ENCODE measurements at places on chromosomes 11 and 22.

DNA sequence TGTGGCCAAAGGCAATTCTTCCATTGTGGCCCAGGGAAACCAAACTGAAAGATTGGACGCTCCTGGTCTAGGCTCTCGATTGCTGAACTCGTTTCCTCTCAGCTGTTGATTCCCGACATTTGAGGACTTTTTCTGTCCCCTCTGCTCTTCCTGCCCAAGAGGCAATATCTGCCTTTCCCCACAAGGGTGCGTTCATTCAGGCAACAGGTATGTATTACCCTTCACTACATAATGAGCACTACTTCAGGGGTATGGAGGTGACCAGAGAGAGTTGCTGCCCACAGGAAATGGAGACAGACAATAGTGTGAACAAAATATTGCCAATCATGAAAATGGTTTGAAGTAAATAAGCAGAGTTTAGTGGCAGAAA, 8.2 kb downstream of the PTH start:
- DNase-seq, result no peak

GRCh38 chr22:37633625-37634416, 5.6 kb upstream of the SH3BP1 start:
- DNase-seq, result peak; percentile 92

- no peak for DNase-seq
These were observed 2.6 kb downstream of the NELL1 start for GRCh38 chr11:20671856-20672546.

- no peak for DNase-seq
These were observed 45.5 kb downstream of the AP2A2 start for GRCh38 chr11:971092-971690.

- peak; percentile 98 for DNase-seq
These were observed at the start of gene SIK3 for GRCh38 chr11:117098269-117099232. Gene SIK3, minus strand, starts transcription at chr11:117098428. Its CDS starts 13 bp downstream, at chr11:117098415.

DNA sequence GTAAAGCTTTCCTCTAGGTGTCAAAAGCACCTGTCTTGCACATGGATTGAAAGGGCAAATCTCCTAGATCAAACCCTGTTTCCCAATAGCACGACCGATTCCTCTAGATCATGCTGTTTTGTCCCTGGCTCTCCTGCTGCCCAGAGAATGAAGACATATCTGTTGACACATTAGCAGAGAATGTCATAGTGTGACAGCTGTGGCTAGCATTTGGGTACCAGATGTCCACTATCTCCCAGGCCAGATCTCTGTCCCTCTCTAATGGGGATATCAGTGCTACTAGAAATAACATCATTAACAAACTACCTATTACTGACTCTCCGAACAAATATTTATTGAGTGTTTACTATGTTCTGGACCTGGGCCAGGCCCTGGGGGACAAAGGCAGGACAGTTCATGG, 72.4 kb upstream of the ISX start:
- no peak for DNase-seq

DNA sequence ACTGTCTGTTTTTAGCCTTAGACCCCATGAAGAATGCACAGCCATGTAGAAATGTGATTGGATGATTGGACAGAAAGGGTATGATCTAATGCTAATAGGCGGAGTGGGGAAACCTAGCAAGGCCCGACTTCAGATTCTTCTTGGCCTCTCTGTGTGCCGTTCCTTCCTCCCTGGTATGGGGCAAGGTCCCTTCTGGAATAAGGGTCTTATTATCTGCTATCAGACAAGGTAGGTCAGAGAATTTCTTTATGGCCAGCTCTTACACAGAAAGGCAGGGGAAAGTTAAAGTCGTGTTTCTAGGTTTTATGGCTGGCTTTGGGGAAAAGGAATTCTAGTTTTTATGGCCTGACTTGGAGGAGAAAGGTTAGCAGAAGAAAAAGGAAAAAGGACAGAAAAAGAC, 30.6 kb downstream of the DBX1 start:
- no peak for DNase-seq

GRCh38 chr11:114197799-114198500, 98.2 kb upstream of the NNMT start:
- DNase-seq, result no peak

GRCh38 chr11:8008212-8008611, 21.1 kb downstream of the EIF3F start:
- DNase-seq, result no peak

Measured in suppressor macrophage treated with lipopolysaccharide for 4 hours (primary cell).